ENCODE measurements at places on chromosomes 7 and 10. TPM values are rescaled to one million over a fixed set of nuclear protein-coding genes. Genes with fewer than 3 reads are reported as not detected.
A peak's percentile ranks its signal among the peaks of the same experiment; 100 is the strongest.

The KBTBD2 gene
- polyA plus RNA-seq: 52.7 TPM

The CTAGE8 gene
- polyA plus RNA-seq: 16.3 TPM

DNA sequence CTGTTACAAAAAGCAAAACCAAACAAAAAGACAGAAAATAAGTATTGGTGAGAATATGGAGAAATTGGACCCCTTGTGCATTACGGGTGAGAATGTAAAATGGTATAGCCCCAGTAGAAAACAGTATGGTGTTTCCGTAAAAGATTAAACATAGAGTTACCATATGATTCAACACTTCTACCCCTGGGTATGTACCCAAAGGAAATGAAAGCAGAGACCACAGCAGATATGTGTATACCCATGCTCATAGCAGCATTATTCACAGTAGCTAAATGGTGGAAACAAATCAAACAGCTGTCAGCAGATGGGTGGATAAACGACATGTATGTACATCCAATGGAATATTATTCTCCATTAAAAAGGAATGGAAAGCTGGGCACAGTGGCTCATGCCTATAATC lies 42.4 kb downstream of the STARD3NL start:
- no peak for DNase-seq

- DNase-seq: no peak
Measured at GRCh38 chr7:63789378-63790176, 209.1 kb upstream of the ZNF722 start.

- DNase-seq: no peak
Measured at GRCh38 chr7:147796581-147796980, 794.0 kb upstream of the C7orf33 start.

DNA sequence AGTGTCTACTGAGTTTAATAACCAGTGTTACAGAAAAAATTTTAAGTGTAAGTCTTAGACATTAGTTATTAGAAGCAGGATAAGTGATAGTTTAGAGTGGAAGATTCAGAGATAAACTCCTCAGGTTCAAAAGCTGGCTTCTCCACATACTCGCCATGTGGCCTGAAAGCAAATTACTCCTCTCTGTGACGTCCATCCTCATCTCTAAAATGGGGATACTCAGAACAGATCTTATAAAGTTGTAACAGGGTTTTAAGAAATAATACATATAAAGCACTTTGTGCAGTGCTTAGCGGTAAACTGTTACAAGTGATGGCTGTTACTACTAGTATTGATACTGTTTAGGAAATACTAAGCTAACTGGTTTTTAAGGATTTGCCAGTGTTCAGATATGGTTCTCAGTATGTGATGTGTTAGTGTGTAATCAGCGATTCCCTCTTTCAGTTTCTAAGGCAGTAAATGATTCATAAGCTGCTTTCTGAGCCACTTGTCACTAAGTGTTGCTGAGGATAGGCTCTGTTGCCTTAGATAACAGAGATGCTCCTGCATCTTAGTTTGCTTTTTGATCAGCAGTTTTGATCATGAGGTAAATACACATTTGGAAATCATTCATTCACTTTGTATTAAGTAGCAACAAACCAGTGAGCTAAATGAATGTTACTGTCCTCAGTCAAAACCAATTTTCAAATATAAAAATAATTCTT lies 58.7 kb downstream of the CYP51A1 start:
- DNase-seq: no peak

- DNase-seq: peak; percentile 82
Measured at GRCh38 chr10:127556916-127557315, 7.8 kb downstream of the NPS start.

The ACTR3C gene
- polyA plus RNA-seq: 8.7 TPM

The FEZF1 gene
- not detected for polyA plus RNA-seq

- DNase-seq: no peak
Measured at GRCh38 chr7:76049295-76049694, 1.4 kb downstream of the MDH2 start.

DNA sequence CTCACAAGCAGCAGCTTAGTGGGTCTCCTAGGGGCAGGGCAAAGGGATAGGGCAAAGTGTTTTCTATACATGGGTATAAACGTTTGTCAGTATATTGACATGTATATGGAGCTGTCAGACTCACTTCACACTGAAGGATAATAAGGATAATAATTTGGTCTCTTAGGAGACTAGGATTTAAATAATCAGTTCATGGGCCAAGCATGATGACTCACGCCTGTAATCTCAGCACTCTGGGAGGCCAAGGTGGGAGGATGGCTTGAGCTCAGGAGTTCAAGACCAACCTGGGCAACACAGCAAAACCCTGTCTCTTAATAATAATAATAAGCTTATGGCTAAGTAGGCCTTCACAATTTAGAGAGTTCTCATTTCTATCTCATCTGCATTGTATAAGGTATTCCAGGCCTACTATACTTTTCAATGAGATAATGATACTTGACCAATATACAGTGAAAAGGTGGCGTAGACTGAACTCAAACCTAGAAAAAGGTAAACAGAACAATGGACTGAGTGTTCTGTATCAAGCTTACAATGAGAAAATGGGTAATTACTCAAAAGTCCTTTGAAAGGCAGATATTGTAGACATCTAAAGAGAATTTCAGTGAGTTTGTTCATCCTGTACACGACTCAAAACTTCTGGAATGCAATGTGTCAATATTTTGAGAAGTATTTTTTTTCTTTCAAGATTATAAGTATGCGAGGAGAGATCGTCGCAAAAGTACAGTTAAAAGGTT lies 7.0 kb downstream of the GSAP start:
- no peak for DNase-seq

GRCh38 chr10:94916423-94916822 lies 22.0 kb upstream of the CYP2C9 start:
- DNase-seq: no peak

GRCh38 chr10:78765726-78766335 lies 302.9 kb upstream of the ZMIZ1 start:
- no peak for DNase-seq

- DNase-seq: no peak
Measured at GRCh38 chr7:148261996-148262688, 328.4 kb upstream of the C7orf33 start.

All from renal pelvis (tissue), 12 donors.